ENCODE measurements at places on chromosomes 2 and 18.

- no peak for DNase-seq
Observed at GRCh38 chr2:150672311-150672710, 184.8 kb upstream of the RND3 start.

GRCh38 chr2:127525691-127526131 lies 578 bp downstream of the IWS1 start:
- no peak for DNase-seq

GRCh38 chr18:74389991-74390390 lies 67.1 kb downstream of the DIPK1C start:
- no peak for DNase-seq

- DNase-seq, result no peak
Observed at GRCh38 chr18:53796040-53796729, 428.3 kb downstream of the MBD2 start.

- DNase-seq, result no peak
Observed at GRCh38 chr2:211333377-211333776, 777.0 kb downstream of the CPS1 start.

DNA sequence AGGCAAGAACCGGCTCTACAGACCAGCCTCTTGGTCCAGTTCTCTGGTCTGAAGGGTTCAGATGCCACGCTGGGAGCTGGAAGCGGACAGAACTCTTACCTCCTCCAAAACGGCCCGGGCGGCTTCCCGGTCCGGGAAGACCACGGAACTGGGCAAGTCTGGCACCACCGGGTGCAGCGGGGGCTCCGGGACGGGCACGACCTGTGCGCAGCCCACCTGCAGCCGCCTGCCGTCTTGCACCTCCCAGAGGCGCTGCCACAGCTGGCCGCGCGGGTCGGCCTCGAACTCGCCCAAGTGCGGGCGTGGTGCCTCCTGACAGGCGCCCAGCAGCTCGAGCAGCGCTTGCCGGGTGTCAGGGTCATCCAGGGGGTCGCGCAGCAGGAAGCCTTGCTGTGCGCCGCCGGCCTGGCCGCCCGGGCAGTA lies 773 bp downstream of the CMPK2 start:
- no peak for DNase-seq

GRCh38 chr18:73355121-73355520 lies 487.3 kb upstream of the NETO1 start:
- DNase-seq, result no peak

- DNase-seq, result no peak
Observed at GRCh38 chr2:112752667-112753066, 11.7 kb downstream of the CKAP2L start.

GRCh38 chr18:27665264-27665799 lies 480.2 kb upstream of the CHST9 start:
- DNase-seq, result no peak

DNA sequence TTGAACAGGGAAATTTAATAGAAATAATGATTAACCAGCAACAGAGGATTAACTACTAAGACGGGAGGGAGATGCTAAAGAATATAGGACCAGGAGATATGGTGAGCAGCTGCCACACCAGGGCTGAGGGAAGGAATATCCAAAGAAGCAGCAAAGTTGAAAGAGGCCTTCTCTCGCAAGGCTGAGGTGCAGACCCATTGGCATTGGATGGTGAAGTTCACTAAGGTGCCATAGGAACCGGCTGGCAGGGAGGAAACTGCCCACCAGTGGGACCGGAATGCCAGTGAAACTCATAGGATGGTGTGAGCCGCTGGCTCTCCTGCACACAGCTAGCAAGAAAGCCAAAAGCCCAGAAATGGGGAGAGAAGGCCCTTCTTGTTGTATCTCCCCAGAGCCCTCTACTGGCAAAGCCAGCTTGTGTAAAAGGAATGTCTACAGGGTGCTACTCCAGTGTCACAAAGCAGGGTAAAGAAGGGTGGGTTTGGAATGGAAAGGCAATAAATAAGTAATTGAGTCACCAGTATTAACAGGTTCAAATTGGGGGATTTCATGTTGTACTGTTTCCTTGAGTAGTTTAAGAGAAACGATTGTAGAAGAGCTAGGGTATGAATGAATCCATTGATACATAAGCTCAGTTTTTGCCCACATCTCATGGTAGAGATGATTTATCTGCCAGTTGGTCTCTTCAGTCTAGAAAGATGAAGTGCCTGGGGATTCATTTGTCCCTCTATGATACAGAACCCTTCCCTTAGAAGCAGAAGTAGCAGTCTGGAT lies 36.0 kb downstream of the FARP2 start:
- DNase-seq, result no peak

GRCh38 chr2:3422161-3422779 lies 42.8 kb downstream of the TRAPPC12 start:
- no peak for DNase-seq

DNA sequence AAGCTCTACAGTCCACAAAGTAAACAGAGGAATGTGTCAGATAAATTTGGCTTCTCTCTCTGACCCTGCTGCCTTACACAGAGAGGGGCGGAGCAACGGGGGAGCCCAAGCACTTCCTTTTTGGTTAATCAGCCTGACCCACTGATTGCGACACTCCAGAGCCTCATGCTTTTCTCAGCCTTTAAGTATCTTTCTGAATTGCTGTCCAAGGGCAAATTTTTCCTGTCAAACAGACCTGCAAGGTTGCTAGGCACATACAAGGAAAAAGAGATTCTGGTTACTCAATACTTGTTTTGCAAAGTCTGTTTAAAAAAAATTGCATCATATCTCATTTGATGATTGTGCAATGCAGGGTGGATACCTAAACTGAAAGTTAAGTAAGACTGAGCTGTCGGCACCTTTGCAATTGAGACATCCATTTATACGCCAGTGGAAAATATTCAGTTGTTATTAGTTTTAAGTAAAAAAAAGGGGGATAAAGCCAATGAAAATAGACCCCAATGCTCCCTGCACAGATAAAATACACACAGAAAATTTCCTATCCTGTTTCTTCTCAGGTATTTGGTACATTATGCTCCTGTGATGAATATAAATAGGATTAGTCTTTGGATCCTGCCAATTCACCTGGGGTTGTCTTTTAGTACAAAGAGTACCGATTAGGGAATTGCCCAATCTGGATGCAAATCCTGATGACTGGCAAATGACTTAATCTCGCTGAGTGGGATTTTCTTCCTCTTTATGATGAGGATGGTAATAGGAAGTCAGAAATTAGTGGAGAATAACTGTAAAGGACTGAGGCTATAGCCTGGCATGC lies 260.2 kb upstream of the TRIB2 start:
- no peak for DNase-seq

DNA sequence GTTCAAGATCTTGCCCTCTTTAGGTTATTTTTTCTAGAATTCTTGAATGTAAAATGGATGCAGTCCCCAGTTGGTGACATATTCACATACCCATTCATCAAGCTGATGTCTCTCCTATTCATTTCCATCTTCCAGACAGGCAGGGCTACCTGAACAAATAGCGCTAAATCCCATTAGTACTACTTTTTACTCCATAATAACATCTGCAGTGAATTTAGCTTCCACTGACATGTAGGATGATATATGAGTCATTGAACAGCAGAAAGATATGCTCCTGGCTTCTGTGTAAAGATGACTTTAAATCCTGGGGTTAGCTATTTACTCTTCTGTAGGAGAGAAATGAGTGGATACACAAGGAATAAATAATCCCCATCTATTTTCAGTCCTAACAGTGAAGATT lies 194.7 kb downstream of the RND3 start:
- DNase-seq, result no peak

- no peak for DNase-seq
Observed at GRCh38 chr2:134220344-134220974, 33.4 kb upstream of the MGAT5 start.

GRCh38 chr2:159637988-159638501 lies 21.7 kb upstream of the BAZ2B start:
- DNase-seq, result no peak

- DNase-seq, result no peak
Observed at GRCh38 chr18:10319914-10320600, 134.4 kb upstream of the APCDD1 start.

DNA sequence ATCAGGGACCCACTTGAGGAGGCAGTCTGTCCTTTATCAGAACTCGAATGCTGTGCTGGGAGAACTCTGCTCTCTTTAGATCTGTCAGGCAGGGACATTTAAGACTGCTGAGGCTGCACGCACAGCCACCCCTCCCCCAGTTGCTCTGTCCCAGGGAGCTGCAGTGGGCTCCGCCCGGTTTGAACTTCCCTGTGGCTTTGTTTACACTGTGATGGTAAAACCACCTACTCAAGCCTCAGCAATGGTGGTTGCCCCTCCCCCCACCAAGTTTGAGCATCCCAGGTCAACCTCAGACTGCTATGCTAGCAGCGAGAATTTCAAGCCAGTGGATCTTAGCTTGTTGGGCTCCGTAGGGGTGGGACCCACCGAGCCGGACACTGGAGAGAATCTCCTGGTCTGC lies 11.8 kb upstream of the LHCGR start:
- DNase-seq, result no peak

DNA sequence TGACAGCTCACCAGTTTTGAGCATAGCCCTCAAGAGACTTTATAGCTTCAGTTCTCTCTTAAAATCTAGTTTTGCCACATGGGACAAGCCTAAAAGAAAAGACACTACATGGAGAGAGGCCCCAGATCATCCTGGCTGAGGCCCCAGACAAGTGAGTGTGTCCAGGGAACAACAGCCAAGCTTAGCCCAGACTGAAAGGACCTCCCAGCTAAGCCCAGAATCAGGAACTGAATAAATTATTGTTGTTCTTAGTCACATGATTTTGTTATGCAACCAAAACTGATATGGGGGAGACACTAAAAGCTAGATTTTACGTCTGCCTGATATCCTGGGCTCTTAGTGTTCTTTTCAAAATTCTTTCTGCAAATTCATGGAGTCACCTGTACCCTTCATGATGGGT lies 29.3 kb upstream of the LBH start:
- DNase-seq, result no peak

DNA sequence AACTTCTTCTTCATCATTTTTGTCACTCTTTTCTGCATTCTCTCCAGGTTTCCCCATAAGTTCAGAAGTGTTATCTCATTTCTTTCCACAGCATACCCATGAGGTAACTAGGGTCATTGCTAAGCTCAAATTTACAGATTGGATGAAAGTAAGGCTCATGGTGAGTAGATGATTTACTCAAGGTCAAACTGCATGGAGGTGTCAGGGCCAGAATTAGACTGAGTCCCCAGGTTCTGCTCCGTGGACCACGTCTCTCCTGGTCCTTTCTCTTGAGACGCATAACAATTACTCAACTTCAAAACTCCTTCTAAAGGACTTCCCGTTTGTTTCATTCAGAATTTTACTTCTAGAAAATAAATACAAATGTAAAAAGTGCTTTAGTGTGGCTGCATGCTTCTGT lies 43.4 kb downstream of the SMIM21 start:
- DNase-seq, result no peak

- DNase-seq, result no peak
Observed at GRCh38 chr18:6593142-6593885, 136.2 kb upstream of the ARHGAP28 start.

DNA sequence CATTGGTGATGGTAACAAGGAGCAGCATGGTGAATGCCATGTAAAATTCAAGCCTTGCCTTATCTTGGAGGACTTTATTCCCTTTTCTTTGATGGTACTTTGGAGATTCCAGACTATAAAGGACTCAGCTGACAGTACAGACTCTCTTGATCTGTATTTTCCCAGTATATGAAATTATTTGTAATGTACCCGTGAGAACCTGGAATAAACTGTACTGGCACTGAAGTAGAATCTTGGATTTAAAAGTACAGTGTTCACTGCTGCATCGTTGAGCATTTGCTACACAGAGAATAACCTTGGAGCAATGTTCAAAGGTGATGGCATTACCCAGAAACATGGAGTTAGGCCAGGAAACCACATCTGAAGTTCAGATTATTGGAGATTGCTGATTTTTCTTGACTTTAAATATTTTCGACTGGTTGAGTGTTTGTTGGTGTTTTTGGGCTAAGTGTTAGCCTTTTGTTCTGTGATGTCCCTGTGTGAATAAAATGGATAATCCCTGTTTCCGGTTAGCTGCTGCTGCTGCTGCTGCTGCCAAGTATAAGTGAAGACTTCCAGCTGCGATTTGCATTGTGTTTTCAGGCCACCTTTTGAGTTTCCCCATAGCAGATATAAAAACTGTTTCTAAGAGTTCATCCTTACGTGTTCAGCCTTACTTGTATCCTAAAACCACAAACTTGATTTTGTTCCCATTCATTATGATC lies 122.0 kb downstream of the SPTBN1 start:
- no peak for DNase-seq
